ENCODE measurements at places on chromosomes 4 and X.

DNA sequence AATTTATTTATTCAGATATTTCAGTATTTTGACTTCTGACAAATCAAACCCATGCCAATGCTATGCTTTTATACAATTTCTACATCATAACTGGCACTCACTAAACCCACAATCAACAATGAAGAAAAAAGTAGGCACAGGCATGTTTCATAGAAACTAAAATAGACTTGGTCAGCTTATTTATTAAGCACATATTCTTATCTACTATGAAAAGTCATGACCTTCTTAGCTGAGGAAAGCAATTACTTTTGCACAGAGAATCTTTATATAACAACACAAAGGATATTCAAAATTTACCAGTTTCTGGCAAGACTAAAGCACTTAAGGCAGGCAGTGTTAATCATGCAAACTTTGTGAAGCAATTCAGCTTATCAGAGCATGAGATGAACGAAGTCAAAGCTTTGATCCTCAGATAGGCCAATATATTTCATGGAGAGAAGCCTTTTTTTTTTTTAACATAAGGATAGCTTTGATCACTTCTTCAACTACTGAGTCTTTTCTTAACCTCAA, 490.6 kb downstream of the INPP4B start:
- no peak for DNase-seq

DNA sequence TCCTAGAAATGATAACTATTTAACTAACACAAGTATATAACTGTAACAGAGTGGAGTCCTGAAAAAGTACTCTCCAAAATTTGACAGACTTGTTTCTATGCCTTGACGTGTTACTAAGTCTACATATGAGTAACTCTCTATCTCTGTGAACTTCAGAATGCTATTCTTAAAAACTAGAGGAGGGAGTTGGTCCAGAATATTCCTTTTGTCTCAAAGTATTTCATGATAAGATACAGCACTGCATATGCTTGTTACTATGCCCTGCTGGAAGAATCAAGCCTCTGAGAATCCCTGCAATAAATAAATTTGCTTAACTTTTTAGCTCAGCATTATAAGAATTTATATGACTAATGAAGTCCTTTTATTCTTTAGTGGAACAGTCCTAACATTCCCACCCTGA, 50.9 kb upstream of the ATXN3L start:
- no peak for DNase-seq

GRCh38 chr4:151745481-151746231, 15.2 kb downstream of the GATB start:
- no peak for DNase-seq

DNA sequence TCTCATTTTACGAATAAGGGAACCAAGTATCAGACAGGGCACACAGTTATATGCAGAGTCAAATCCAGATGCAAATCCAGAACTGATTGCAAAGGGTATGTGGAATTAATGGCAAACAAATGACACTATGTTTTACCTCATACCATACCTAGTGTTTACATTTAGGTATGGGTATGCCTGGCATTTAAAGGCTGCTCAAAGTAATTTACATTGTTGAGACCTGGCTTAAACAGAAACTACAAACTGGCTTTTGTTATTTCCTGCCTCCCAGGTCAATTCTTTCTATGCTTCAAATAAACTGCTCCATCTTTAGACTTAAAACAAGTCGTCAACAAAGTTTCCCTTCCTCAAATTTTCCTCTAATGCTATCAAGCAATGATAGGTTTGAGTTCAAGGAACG, 33.7 kb downstream of the ANKRD17 start:
- no peak for DNase-seq

- DNase-seq = no peak
These were observed 311.4 kb upstream of the NDST4 start for GRCh38 chr4:115424852-115425251.

GRCh38 chr4:41709844-41710481, 38.6 kb downstream of the PHOX2B start:
- DNase-seq = no peak

DNA sequence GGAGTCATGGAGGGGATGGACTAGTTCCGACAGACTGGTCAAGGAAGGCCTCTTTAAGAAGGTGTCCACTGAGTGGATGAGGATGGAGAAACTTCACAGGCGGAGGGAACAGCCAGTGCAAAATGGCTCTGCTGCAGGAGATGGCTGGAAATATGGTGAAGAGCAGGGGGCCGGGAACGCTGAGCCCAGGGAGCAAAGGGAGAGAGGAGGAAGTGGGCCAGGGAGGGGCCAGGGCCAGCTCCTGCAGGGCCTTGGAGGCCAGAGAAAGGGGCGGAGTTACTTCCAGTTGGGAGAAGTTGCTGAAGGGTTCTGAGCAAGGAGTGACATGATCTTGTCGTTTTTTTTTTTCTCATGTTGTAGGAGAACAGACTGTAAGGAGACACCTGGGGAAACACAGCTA, 94.5 kb downstream of the WFS1 start:
- no peak for DNase-seq

DNA sequence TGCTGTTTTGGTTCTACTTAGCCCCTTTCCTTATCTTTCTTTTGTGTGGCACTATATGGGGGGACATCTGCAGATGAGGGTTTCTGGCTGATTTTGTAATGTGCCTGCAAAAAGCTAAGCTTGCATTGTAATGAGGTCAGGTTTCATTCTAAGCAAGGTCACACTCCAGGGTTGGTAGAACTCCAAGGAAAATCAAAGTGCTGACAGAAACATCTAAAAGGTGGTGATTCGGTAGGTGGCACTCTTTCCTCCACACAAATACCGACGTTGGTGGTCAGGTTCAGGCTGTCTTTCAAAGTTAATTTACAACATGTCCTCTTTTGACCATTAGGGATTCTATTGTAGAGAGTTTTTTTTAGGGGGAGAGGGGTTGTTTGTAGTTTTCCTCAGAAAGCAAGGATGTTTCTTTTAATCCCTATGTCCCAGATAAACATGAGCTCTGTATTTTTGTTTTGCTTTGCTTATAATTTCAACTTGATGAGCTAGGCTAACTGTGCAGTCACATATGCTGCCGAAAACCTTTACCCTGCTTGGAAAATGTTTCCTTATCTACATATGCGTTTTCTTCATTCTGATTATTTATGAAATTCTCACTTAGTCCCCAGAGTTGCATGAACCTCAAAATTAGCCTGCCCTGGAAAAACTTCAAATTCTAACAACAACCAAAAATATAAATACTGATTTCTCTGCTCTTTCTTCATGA, 434.2 kb downstream of the PPARGC1A start:
- no peak for DNase-seq

- no peak for DNase-seq
These were observed 58.3 kb downstream of the MID1IP1 start for GRCh38 chrX:38859602-38860001.

DNA sequence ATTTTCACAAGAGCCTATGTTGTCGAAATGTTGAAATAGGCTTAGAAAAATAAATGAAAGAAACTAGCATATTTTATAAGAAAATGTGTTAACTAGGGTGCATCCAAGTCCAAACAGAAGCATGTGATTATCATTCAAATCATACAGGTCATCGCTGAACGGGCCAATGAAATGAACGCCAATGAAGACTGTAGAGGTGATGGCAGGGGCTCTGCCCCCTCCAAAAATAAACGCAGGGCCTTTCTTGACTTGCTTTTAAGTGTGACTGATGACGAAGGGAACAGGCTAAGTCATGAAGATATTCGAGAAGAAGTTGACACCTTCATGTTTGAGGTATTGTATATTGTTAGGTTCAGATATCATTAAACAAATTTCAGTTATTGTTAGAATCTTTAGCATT, 9.6 kb downstream of the CYP4V2 start:
- no peak for DNase-seq

DNA sequence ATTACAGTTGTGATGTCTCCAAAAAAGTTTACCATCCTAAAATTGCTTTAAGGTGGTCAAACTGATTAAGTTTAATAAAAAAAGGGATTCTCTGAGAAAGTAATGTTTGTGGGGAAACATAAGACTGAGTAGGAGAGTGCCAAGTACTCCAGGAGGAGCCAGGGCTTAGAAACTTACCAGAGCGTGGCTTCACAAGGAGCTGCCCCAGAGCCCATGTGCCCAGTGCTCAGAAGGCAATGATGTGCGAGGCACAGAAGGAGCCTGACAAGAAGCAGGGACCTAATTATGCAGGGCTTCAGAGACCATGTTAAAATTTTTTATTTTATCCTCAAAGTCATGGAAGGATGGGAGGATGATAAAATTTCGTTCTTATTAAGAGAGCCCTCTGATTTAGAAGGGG, 204.2 kb downstream of the PALLD start:
- DNase-seq = no peak

- no peak for DNase-seq
These were observed 278.9 kb downstream of the FBXW7 start for GRCh38 chr4:152256996-152257395.

- no peak for DNase-seq
These were observed 11.4 kb downstream of the EDNRA start for GRCh38 chr4:147492306-147492705.

DNA sequence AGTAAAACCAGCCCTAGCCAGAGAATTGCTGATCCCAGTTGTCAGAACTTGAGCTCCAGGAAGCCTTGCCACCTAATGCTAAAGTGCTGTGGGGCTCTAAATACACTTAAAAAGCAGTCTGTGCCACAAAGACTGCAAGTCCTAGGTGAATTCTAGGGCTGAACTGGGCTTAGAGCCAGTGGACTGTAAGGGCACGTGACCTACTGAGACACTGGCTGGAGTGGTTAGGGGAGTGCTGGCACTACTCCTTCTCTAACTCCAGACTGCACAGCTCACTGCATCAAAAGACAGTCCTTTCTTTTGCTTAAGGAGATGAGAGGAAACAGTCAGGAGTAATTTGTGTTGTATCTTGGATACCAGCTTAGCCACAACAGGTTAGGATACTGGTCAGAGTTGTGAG, 1240.2 kb downstream of the FAM133A start:
- no peak for DNase-seq

- DNase-seq = no peak
These were observed 115.3 kb upstream of the ZNF827 start for GRCh38 chr4:146053891-146054290.

DNA sequence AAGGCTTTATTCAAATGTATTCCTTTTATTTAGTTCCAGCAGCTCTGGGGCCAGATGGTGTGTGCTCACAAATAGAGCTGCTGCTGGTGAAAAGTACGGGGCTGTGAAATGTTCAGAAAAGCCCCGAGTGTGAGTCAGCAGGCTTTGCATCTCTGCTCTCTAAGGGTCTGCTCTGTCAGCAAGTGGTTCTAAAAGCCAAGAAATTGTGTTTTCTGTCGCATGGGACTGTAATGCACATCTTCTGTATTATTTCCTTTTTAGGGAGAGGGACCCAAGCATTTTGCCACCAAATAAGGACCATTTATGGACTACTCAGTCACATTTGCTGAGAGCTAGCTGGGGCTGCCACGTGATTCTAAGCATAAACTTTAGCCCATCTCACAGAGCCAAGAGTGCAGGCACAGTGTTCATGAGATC, 82.9 kb upstream of the NHS start:
- no peak for DNase-seq

DNA sequence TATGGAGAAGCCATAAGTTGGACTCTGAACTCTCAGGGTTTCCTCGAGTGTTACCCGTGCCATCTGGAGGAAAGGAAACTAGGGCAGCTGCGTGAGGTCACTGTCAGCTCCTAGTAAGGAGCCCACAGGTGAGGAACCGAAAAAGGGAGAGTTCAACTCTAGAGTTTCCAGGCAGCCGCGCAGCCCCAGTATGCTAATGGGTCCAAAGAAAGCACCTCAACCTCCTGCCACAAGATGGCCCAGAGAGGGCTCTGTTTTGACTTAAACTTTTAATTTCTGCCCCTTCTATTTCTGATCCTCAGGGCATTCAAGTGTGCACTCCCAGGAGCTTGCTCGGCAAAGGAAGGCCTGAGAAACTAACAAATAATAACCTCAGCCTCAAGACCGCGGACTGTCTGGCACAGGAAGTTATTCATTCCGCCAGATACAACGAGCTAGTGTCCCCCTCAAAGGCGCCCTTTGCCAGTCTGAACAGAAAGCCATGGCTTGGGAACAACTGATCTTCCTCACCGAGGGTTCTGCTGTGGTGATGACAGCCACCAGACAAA, 13.9 kb downstream of the SCARB2 start:
- DNase-seq = no peak

DNA sequence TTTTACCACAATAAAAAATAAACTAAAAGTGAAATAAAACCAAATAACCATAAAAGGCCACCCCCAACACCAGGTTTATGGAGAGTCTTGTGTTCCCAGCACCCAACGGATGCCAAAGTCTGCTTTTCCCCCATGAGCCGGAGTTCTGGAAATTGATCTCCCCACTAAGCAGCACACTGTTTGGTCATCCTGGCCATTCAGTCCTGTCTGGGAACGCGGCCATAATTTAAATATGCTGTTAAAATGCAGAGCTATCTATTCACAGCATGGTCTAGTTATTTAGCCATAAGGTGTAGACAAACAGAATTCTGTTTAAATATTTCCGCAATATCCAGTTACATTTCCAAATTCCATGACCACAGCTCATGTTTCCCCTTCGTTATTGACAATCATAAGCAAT, 129.6 kb upstream of the TBL1X start:
- no peak for DNase-seq

DNA sequence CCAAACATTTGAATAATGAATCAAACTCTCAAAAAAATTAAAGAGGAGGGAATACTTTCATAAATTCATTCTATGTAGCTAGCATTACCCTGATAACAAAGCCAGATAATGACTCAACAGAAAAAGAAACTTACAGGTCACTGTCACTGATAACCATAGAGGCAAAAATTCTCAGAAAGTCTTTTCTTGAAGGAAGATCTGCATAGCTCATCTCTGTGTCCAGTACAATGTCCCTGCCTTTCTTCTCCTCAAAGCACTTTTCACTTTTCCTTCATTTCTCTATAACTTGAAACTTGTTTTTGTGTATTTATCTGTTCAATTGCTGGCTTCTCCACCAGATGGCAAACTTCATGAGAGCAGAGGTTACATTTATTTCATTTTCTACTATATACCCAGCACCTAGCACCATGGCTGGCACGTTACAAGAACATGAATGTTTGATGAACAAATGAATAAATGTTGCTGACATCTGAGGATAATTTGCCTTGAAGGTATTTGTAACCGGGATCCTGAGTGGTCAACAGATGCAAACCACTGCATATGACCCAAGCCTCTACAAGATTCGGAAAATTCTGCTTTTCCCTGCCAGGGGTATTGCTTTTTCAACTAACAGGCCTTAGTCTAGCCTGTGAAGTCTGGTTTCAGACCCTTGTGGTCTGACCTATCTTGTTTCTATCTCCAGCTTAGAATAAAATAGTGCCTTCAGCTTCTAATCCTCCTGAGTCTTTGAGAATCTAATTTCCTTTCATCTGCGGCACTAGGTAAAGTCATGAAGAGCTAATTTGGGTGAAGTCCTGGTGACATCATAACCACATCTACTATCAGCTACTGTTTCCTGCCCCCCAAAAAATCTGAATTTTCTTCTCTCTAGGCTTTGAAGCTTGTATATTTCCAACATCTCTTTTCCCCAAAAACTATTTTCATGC, 52.5 kb upstream of the ANTXR2 start:
- DNase-seq = no peak

All from vagina (tissue), 2 donors.